Spleen (tissue), 13 donors: ENCODE measurements at places on chromosomes 16 and 17. TPM values are rescaled to one million over a fixed set of nuclear protein-coding genes. Genes with fewer than 3 reads are reported as not detected.

HASPIN gene
- total RNA-seq: 2.0 TPM

DNA sequence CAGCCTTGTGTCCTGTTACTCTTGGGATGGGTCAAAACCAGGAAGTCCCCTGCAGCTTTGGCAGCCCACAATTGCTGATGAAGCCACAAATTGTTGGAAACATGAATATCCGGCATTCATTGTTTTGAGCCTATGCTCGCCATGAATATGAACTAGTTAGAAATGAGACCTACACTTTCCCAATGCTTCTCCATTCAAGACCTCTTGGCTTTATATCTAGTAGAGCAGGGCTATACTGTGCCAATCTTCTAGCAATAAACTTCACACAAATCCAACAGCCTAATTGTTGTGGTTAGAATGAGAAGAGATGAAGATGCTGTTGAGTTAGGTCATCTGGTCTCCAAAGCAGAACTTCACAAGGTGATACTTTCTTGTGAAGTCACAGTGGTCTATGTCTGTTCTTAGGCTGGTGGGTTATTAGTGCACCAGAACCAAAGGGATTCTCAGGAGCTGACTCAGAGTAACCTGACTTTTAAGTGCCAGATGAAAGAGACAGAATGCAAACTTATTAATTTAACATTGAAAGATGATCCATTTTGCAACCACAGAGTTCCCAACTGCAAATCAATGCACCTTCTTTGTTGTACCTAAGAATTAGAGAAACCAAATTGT, 13.7 kb upstream of the KRT23 start:
- DNase-seq: no peak

DNA sequence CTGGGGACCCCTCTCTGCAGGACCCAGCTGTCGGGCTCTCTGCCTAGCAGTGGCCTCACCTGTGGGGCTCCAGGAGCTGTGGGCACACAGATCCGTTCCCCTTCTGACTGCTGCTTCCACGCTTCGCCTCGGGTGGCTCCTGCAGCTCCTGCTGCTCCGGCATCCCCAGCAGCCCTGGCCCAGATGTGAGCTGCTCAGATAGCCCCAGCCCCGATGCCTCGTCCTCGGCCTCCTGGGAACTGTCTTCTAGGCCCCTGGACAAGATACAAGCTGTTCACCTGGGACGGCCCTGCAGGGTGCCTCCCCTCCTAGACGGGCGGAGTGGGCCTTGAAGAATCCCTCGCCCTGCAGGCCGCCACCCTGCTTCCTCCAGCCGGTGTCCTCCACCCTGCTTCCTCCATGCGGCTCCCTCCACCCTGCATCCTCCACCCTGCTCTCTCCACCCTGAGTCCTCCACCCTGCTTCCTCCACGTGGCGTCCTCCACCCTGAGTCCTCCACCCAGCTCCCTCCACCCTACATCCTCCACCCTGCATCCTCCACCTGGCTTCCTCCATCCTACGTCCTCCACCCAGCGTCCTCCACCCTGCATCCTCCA, 11.0 kb downstream of the EMC6 start:
- no peak for DNase-seq

GRCh38 chr17:4562015-4562969, 1.9 kb upstream of the GGT6 start:
- peak; percentile 18 for DNase-seq

DNA sequence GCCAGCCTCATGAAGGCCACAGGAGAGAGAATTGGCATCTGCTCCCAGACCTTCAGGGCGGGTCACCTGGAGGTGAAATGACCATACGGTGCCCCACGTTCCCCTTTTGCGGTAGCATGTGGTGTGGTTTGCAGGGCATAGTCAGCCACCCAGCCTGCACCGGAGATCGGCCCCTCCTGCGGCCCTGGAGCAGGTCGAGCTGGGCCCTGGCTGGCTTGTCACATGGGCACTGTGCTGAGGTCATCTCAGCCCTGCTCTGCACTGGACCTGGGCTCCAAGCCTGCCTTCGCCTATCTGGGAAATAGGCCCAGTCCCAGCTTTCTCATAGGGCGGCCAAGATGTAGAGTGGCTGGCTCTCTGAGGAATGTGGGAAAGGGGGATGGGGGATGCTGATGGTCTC, 16.2 kb downstream of the GSE1 start:
- no peak for DNase-seq

TOX3 gene
- total RNA-seq: not detected

IRX6 gene
- 0.25 TPM for total RNA-seq

DNA sequence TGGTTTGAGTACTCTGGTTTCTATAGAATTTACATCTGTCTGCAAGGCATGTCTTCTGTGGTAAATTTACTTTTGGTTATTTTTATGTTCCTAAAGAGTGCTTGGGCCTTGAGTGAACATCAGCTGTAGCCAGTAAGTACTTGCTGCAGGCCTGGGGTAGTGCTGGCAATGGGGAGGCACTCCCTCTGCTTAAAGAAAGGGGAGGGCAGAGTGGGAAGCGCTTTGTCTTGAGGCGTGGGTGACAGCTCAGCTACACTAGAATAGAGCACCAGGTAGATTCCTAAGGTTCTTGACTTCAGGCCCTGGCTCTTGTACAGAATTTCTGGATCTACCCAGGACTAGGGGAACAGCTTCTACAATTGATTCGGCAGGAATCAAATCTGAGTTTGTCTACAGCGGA, 50.6 kb downstream of the MPHOSPH6 start:
- DNase-seq: no peak
